Forelimb muscle (tissue), 1 donor: ENCODE measurements at places on chromosomes 1 and 21. TPM values are rescaled to one million over a fixed set of nuclear protein-coding genes. Genes with fewer than 3 reads are reported as not detected.

GRCh38 chr1:93656491-93656890, 25.1 kb downstream of the BCAR3 start:
- no peak for DNase-seq

GRCh38 chr1:54593571-54594160, 29.7 kb downstream of the FAM151A start:
- no peak for DNase-seq

- no peak for DNase-seq
Observed at GRCh38 chr1:203913073-203913521, 51.7 kb downstream of the SNRPE start.

The KCNA3 gene
- 0.15 TPM for polyA plus RNA-seq

GRCh38 chr1:33943978-33944377, 80.1 kb downstream of the HMGB4 start:
- DNase-seq: no peak

DNA sequence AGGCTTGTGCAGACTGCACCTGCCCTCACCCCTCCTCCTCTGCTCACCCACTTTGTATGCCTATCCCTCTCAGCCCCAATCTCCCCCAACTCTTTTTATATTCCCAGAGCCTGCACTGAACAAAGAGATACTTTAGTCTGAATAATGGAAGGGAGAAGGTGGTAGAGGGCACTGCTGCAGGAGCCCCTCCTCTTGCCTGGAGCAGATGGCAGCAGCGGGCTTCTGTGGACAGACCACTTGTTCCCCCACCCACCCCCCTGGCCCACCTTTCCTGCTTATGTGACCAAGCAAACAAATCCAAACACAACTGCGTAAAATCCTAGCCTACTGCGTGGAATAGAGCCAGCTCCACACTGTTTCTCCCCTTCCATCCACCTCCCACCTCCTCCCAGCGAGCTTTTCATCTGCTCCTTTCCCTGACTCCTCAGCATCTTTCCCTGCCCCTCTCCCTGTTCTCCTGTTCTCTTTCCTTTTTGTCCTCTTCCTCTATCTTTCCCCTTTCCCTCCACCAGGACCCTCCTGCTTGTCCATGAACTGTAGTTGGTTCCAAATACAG, 27.5 kb downstream of the RGS8 start:
- no peak for DNase-seq

DNA sequence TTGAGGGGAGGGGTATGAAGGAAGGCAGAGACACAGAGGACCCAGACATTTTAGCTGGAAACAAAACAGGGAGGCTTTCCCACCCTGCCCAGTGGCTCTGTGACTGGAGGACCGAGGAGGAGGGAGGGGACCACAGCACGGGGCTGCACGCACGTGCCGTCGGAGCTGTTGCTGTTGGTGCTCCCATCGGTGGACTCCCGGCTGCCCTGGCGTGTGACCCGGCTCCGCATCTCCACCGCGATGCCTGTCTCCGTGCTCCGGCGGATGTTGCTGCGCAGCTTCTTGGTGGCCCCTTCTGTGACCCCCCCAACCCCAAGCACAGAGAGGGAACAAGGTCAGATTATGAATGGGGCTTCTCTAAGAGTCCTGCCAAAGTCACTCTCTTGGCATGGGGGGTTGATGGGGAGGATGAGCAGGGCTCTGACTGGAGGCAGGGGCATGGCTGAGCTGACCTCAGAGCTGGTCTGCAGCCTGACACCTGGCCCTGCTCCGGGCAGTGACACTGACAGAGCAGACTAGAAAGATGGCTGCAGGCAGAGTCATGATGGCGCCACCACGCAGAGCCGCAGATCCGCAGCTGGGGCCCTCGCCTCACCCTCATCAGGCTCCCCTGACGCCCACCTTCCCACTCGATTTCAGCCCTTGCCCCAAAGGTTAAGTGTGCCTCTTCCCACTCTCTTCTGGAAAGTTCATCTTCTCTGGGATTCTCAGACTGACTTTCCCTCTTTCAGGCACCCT, 29.6 kb downstream of the RIMS3 start:
- no peak for DNase-seq

- DNase-seq: no peak
Observed at GRCh38 chr21:40846587-40847411, at the start of gene DSCAM. Gene DSCAM (minus strand): TSS chr21:40847158. CDS start chr21:40846661, 497 bp downstream.

GRCh38 chr1:228478912-228479711, 8.1 kb upstream of the RNF187 start:
- no peak for DNase-seq

- no peak for DNase-seq
Observed at GRCh38 chr1:87203904-87204303, 124.8 kb upstream of the LMO4 start.

The CD1B gene
- not detected for polyA plus RNA-seq

- DNase-seq: no peak
Observed at GRCh38 chr1:168246506-168246905, 20.7 kb downstream of the SFT2D2 start.

- no peak for DNase-seq
Observed at GRCh38 chr1:182649041-182649440, 35.3 kb downstream of the RGS8 start.

GRCh38 chr1:98962156-98962555, 42.5 kb downstream of the PLPPR5 start:
- no peak for DNase-seq

- peak; percentile 84 for DNase-seq
Observed at GRCh38 chr1:60984062-60984799, 98.1 kb upstream of the NFIA start.

- DNase-seq: no peak
Observed at GRCh38 chr1:41456847-41457540, 27.5 kb downstream of the EDN2 start.

The AKR1A1 gene
- 73.4 TPM for polyA plus RNA-seq

DNA sequence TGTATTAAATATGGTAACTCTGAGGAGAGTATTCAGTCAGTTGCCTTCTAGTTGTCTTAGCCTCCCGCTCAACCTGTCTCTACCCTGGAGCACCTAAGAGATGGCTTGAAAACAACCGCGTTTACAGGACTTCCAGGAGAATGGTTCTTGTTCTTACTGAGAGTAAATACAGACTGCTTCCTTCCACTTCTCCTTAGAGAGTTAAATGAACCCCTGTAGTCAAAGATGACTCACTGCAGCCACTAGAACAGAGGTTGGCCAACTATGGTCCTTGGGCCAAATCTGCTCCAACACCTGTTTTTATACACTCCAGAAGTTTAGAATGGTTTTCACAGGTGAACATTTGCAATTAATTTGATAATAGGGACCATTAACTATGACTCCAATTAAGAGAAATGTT, 60.1 kb upstream of the ASB17 start:
- DNase-seq: no peak

GRCh38 chr1:101257500-101258325, 20.9 kb downstream of the S1PR1 start:
- DNase-seq: no peak

The RNU1-4 gene
- polyA plus RNA-seq: not detected

DNA sequence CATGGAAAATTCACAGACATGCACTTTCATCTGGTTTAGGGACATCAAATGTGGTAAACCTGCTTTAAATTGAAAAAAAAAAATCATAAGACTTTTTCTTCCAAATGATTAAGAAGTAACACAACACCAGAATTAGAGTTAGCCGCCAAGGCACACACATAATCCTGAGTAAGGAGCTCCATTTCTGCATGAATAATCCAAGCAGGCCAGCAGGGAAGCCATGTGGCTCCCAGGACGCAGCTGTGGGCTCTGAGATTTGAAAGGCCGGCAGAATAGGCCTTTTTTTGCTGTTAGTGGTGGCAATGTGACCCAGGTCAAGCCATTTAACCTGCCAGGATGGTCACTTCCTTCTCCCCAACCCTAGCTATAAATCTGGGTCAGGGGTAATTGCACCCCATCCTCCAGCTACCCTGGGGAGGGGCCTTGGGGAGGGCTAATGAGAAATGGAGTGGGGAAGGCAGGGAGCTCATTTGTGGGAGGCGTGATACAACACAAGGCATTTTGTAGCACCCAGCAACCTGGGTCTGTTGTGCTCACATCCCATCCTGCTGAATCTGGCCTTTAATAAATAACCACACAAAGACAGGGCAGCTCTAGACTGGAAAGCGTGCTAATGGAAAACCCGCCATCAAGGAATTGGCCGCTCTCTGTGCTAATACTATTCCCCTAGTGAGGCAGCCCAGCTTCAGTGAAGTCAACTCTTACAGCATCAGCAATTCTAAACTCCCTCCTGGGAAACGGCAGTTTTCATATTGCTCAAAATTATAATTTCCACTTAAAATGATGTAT, 178.5 kb downstream of the RHOU start:
- DNase-seq: no peak

The DNASE2B gene
- not detected for polyA plus RNA-seq

The NPR1 gene
- polyA plus RNA-seq: 12.7 TPM

DNA sequence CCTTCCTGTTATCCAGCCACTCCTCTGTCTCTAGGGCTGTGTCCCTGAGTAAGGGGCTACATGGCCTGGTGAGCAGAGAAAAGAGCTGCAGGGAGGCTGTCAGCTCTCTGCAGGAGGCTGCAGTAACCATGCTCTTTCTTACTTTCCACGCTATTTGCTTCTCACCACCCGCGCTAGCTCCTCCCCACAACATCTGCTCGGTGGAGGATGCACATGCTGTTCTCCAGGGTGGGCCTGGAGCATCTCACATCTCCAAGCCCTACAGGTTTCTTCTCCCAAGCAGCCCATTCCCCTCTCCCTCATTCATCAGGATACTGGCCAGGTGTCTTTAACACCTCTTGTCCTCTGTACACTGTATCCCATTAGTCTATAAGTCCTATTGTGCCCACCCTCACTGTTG, 103.8 kb downstream of the IER5 start:
- DNase-seq: no peak
